Activated naive CD4-positive, alpha-beta T cell treated with anti-CD3 and anti-CD28 coated beads, Interleukin-2, amount 50 U/mL, for 72 hours (primary cell): ENCODE measurements at places on chromosomes 2 and 18.
A peak's percentile ranks its signal among the peaks of the same experiment; 100 is the strongest.

- DNase-seq: no peak
Observed at GRCh38 chr2:86235196-86235980, 36.1 kb downstream of the MRPL35 start.

- DNase-seq: no peak
Observed at GRCh38 chr18:29361843-29362242, 1184.9 kb upstream of the CDH2 start.

- DNase-seq: no peak
Observed at GRCh38 chr2:120399889-120400240, 53.9 kb downstream of the INHBB start.

- no peak for DNase-seq
Observed at GRCh38 chr2:71892896-71893295, 254.8 kb downstream of the CYP26B1 start.

GRCh38 chr18:8381821-8382459 is 227.3 kb upstream of the RAB12 start:
- no peak for DNase-seq

GRCh38 chr2:162172802-162173370 is 20.8 kb upstream of the GCG start:
- DNase-seq: no peak

DNA sequence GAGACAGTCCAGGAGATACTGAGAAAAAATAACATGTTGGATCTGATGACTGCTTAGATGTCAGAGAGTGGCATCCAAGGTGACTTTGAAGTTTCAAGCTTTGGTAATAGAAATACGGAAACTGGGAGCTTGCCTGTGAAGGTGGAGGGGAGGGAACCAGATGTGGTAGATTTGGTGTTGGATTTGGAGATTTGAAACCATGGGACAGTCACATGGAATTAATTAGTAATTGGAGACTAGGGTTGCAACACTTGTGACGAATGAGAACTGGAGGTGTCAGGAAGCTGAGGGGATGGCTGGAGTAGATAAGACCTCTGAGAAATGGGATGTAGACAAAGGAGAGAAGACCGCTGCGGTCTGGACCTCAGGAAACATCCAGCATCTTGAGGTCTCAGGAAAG is 46.7 kb downstream of the RPL37A start:
- DNase-seq: no peak

GRCh38 chr18:63850636-63851035 is 36.9 kb upstream of the SERPINB2 start:
- DNase-seq: no peak

GRCh38 chr2:42959234-42960001 is 167.0 kb upstream of the HAAO start:
- no peak for DNase-seq

GRCh38 chr2:65436824-65437221 is 4.4 kb upstream of the SPRED2 start:
- peak; percentile 48 for DNase-seq

DNA sequence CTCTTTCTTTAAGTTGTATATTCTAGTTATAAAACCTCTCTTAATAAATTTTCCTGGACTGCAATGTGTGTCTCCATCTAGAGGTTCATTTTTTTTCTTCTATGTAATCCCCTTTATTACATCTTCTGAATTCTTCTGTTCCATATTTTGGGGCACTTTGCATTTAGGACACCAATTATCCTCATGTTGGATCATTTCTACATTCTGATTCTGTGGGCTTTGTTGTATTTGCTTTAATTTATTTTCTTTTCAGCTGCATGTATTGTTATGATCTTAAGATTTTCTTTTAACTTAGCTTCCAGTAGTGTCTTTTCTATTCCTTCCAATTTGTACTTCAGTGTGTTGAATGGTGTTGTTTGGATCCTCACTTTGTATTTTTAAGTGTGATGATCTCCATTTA is 5.2 kb upstream of the SKA1 start:
- DNase-seq: no peak

DNA sequence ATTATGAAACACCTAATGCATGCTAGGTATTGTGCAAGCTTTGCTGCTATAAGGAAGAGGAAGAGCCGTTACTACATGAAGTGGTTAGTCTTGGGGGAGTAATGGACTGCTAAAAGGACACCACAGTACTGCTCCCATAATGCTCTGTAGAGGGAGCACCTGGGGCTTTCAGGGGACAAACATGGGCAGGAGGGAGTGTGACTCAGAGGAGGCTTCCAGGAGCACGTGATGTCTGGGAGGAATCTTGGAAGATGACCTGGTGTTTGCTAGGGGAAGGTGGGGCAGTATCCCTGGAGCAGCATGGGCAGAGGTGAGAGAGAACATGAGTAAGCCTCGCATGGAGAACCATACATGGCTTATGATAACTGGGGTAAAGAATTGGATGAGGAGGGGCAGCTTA is 18.8 kb downstream of the MAPK4 start:
- no peak for DNase-seq

DNA sequence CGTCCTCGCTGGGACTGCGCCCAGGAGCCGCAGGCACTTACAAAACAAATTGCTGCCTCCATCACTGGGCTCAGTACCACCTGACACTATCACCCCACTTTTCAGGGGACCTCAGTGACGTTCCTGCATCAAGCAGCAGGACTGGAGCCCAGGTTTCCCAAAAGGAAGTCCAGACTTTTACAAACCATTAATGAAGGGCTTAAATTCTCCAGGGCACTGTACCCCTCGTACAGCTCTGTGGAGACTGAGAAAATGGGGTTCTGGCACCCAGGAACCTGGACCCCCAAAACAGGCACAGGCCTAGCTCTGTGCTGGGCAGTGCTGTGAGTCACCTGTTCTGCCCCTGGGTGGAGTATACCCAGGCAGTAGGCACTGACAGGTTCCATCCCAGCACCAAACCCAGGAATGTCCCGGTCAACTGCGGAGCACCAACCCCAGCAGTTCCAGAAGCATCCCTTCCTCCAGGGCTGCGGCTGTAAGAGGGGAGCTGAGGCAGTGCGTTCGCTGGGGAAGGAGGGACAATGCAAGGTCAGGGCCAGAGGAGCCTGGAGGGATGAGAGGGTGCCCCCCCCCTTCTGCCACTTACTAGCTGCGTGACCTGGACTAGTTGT is 24.6 kb upstream of the NOTO start:
- DNase-seq: no peak

GRCh38 chr2:230323385-230324106 is 3.4 kb upstream of the SP140L start:
- DNase-seq: no peak

- no peak for DNase-seq
Observed at GRCh38 chr2:241501551-241501950, 6.8 kb downstream of the STK25 start.

- DNase-seq: no peak
Observed at GRCh38 chr2:219634171-219634940, 6.9 kb downstream of the SLC4A3 start.

- no peak for DNase-seq
Observed at GRCh38 chr2:109435066-109435690, 178.6 kb downstream of the SEPTIN10 start.

GRCh38 chr2:172046866-172047565 is 38.3 kb upstream of the DLX1 start:
- no peak for DNase-seq

DNA sequence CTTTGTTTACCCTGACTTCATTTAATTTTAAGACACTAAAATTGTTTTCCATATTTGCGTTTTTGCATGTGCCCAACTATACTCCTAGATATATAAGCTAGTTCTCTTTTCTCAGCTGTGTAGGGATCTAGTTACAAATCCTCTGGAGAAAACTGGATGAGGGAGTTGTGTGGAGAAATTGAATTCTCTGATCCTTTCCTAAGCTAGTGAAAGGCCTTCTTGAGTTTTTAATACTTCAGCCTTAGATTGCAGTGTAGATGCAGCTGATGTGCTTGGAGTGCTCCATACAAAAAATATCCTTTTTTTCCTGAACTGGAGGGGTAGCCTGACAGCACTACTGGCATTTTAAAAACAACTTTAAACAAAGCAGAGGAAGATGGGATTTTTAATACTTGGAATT is 8.6 kb upstream of the MTX2 start:
- DNase-seq: no peak

GRCh38 chr18:73261243-73261642 is 393.5 kb upstream of the NETO1 start:
- no peak for DNase-seq

GRCh38 chr2:218169757-218170546 is 3.2 kb upstream of the CXCR1 start:
- no peak for DNase-seq

DNA sequence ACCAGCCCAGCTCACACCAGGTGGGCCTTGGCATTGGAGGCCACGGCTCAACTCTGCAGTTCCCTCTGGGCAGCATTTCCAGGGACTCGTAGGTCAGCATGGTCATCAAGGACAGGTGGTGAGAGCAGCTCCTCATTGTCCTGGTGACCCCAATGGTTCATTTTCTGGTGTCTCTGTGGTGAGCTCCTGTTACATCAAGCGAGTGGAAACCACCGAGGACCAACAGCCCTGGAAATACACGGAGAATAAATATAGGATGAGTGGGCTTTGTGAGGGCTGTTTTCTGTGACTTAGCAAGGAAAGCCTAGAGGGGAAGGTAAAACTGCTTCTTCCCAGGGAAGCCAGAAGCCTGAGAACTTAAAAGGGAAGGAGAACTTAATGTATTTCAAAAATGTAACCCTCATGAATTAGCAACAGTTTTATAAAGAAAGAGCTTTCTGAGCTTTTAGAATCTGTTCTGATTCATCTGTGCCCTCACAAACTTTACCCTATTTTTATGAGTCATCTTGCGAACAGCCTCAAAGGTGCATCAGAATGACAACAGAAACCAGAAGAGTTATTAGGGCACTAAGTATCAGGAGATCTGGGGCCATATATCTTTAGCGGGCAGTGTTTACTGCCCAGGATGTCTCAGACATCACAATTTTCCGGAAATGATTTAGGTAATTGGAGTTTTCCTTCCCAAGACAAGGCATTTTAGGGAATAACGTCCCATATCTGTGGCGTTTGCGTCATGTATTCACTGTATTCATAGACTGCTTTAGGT is 18.7 kb downstream of the C2orf92 start:
- DNase-seq: no peak

DNA sequence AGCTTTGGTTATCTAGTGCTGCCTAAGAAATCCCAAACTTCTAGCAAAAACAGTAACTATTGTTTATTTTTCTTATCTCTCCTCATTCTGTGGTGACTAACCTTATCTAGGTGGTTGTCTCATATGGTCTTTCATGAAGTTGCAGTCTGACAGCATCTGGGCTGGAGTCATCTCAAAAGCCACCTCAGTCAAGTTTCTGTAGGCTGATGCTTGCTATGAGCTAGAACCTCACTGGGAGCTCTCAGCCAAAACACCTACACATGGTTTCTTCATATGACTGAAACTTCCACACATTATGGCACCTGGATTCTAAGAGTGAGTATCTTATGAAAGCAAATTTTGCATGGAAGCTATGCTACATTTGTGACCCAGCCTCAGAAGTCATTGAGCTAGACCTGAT is 596.4 kb upstream of the VRK2 start:
- DNase-seq: no peak

DNA sequence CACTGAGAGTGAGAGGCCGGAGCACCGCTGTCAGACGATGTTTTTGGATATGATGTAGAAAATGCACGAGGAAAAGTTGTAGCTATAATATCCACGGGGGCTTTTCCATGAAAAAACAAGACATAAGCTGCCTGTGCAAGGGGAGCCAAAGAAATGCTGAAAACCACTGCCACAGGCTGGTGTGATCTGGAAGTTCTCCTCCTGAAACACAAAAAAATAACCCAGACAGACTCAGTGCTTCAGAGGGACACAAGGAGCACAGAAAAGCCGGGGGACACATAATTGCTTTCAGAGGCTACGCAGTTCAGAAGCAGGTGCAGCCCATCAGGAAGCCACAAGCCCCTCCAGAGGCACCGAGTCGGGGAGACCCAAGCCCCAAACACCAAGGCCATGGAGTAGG is 98.2 kb downstream of the ZNF516 start:
- no peak for DNase-seq

- DNase-seq: peak; percentile 37
Observed at GRCh38 chr2:71082402-71083252, 14.2 kb downstream of the NAGK start.

- DNase-seq: no peak
Observed at GRCh38 chr2:60735496-60736250, 20.4 kb upstream of the PAPOLG start.

- DNase-seq: peak; percentile 50
Observed at GRCh38 chr2:240963065-240963867, 35.2 kb upstream of the SNED1 start.

DNA sequence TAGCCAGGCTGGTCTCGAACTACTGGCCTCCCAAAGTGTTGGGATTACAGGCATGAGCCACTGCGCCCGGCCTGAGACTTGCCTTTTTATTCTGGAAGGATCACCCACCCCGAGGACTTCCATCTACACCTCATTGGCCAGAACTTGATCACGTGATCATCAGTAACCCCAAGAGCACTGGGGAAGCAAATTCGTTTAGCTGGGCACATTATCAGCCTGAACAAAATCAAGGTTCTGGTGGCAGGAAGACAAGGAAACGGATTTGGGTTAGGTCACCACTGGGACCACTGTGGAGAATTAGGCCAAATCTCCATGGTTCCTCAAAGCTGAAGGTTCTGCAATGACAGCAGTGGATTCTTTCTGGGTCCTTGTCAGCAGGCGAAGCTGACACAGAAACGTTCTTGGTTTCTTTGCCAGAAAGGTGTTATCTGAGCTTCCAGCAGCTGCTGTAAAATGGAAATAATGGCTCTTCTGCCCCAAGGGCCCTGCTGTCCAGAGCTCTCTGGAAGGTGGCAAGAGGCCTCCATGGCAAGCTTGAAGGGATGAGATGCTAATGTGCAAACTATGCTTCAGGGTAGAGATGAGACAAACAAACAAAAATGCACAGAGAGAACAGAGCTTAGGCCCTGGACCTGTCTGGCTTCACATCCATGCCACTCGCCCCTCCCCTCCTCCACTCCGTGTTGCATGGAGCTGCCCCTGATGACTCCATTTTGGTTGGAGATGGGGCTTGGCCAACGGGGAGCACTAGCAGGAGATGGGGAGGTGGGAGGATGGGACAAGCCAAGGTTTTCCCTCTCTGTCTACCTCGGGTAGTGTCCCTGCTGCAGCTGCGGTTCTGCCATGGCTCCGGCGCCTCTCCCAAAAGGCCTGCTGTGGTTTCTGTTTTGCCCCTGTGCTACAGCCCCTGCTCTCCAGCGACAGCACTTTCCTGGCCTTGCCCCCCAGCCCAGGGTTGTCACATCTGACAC is 28.4 kb downstream of the TMEM177 start:
- no peak for DNase-seq

DNA sequence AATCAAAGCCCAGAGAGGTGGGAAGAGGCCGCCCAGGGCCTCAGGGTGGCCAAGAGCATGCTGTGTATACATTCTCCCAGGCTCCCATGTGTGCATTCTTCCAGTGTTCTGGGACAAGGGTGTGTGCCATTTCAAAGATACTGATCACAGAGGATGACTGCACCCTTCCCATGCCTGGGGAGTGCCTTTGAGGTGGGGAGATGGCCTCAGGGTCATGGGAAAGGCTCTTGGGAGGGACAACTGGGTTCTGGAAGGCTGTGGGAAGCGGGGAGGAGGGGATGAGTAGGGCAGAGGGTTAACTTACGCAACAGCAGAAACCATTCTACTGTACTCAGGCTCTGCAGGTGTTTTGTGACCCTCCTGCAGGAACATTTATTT is 40.9 kb downstream of the KLHL29 start:
- no peak for DNase-seq
